NCI-H446 (cell line): ENCODE measurements at places on chromosomes 5 and 9.

DNA sequence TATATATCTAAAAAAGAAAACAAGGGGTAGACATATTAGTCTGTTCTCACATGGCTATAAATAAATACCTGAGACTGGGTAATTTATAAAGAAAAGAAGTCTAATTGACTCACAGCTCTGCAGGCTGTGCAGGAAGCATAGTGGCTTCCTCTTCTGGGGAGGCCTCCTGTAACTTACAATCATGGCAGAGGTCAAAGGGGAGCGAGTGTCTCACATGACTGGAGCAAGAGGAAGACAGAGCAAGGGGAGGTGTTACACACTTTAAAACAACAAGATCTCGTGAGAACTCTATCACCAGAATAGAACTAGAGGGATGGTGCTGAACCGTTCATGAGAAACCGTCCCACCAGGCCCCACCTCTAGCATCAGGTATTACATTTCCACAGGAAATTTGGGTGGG lies 616.8 kb downstream of the TLE4 start:
- DNase-seq = no peak

DNA sequence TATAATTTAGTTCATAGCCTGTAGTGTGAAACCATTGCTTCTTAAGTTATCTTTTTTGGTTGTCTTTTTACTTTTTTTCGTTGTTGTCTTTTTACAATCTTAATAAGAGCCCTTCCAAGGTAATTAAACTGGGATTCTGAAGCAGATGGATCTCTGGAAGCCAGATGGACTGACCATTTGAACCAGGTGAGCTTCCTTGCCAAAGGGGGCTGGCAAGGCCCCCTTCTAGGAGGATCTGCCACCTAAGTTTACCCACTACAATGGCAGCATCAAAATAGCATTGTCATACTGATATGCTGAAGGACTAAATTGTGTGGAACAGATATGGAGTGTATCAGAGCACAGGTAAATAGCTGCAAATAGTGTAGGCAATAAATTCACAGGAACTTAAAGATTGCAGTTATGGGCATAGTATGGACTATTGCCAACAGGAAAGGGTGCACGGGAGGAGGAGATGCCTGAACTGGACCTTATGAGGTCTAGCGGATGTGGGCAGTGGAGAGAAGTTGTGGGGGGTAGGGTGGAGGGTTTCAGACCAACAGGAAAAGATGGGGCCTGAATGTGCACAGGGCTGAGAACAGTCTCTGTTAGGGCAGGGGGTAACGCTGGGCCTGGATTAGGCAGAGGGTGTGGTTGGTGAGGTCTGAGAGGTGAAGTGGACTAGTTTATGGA lies 61.5 kb upstream of the CTXN3 start:
- no peak for DNase-seq

GRCh38 chr5:80569961-80570786 lies at the start of gene ANKRD34B:
TSS of gene ANKRD34B (minus strand) at chr5:80570280. CDS start at chr5:80560019, 10,261 bp downstream.
- no peak for DNase-seq

- DNase-seq = no peak
These were observed 362.8 kb downstream of the NPR3 start for GRCh38 chr5:33073881-33074327.

DNA sequence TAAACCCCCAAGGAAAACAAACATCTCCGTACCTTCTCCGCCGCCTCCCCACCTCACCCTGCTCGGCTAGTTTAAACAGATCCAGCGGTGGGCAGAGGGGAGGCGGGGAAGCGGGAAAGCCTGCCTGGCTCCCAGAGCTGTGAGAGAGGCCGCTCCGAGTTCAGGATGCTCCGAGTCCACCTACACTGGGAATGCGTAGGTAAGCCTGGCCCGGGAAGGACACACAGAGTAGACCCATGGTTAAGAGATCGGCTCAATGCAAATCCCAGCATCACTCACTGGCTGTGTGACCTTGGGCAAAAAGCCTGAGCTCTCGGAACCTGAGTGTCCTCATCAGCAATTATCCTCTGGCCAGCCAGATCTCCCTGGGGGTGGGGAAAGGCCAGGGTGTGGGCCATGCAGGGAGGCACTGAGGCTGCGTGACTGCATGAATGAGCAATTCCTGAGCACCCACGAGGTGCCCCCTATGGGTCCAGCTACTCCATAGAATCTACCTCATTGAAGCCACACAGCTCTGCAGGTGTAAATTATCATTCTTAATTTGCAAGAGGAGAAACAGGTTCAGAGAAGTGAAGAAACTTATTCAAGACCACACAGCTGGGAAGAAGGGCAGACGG lies 30.5 kb upstream of the LMX1B start:
- no peak for DNase-seq

DNA sequence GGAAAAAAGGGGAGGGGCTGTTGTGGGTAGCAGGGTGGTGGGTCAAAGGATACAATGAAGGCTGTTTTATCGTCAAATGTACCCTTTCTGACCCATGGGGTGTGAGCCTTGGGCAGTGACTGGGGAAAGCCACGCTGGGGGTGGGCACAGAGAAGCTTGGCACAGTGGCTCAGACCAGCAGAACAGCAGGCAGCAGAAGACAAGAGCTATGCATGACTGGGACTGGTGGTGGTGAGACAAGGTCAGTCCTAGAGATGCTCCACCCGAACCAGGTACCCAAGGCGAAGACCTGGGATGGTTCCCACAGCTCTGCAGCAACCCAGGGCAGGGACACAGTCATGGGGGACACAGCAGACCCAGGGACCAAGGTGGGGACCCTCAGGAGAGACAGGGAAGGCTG lies 38.3 kb downstream of the BICD2 start:
- no peak for DNase-seq

DNA sequence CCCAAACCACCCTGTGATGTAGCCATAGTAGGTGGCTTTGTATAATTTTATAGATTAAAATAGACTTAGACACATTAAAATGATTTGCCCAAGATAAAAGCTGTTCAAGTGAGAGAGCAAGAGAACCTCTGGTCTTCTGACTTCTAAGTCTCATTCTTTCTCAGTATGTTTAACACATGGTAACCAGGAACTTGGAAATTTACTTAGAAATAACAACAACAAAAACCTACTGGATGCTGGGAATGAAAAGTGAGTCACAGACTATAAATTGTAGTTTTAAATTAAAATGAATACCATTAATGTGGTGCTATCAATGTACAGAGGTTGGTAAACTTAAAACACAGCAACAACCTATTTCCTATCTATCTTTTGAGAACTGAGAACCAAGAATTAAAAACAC lies 30.4 kb downstream of the HMGCR start:
- DNase-seq = no peak

DNA sequence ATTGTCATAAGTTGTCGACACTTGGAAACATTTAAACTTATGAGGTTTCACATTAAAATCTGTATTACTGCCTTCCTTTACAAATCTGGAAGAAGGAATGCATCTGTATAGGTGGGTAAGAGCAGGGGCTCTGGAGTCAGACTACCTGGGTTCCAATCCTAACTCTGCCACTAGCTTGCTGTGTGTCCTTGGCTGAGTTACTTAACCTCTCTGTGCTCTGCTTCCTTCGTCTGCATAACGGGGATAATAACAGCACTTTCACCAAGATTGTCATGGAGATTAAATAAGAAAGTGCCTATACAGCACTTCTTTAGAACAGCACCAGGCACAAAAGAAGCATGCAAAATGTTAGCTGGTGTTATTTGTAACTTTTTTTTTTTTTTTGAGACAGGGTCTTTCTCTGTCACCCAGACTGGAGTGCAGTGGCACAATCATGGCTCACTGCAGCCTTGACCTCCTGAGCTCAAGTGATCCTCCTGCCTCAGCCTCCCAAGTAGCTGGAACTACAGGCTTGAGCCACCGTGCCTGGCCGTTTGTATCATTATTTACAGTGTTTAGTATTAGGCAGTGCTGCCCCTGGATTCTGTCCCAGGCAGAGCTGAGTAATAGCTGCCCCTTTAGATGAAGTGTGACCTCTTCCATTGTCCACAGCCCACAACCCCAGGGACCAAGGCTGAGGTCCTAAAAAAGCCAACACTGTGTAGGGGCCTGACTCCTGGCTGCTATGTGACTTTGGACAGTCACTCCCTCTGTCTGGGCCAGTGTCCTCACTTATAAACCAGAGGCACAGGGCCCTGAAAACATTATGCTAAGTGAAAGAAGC lies 25.4 kb upstream of the TTLL11 start:
- no peak for DNase-seq

GRCh38 chr9:114549697-114550330 lies 37.8 kb upstream of the ATP6V1G1 start:
- DNase-seq = no peak

GRCh38 chr5:74113927-74114326 lies 487.9 kb downstream of the ARHGEF28 start:
- no peak for DNase-seq

DNA sequence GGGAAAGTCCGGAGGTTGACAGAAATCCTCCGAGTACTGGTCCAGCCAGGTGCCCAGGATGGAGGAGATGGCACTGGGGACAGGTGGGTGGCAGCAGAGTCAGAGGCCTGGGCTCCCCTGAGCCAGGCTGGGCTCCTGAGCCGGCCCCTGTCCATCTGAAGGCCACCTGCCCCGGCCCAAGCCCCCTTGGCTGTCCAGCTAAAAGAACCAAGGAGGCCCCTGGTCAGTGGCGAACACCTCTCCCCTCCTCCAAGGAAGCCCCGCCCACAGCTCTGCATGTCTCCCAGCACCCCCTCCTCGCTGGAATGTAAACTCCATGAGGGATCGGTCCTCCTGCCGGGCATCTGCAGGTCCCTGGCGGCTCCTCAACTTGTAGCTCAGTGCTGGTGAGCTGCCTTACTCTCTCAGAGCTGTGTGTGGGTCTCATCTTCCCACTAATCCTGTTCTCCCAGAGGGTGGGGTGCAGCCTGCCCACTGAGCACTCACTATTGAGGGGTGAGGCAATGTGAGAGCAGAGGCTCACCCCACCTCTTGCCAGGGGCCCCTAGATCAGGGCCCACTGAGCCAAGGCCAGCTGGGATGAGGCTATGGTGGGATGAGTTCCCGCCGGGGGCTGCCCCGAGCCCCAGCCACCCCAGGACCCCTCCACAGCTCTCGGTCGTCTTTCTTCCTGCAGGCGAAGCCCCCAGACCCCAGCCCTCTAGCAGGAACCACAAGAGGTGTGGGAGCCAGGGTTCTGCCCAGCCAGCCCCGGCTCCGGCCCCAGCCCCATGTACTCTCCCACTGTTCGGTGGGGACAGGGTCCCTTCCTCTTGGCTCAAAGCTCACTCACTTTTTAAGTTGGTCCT lies 12.0 kb downstream of the RALGDS start:
- no peak for DNase-seq

DNA sequence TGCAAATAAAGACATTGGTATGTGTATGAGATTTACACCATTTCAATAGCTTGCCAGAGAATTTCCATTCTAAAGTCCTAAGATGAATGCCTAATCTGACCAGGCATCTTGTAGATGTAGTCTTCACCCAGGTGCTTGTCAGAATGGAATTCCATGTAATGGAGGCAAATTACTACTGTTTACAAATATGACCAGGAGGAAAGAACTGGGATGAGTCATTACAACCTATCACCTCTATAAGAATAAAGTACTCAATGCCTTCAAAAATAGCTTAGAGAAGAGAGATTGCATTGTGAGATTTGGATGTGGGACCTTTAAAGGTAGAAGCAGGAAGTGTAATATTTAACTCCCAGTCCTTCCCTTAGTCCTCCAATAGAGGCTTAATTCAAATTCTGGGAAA lies 507.0 kb upstream of the PTGER4 start:
- DNase-seq = no peak

GRCh38 chr9:135959814-135960213 lies 1.4 kb downstream of the UBAC1 start:
- no peak for DNase-seq

GRCh38 chr9:4691795-4692194 lies 12.4 kb downstream of the CDC37L1 start:
- no peak for DNase-seq

DNA sequence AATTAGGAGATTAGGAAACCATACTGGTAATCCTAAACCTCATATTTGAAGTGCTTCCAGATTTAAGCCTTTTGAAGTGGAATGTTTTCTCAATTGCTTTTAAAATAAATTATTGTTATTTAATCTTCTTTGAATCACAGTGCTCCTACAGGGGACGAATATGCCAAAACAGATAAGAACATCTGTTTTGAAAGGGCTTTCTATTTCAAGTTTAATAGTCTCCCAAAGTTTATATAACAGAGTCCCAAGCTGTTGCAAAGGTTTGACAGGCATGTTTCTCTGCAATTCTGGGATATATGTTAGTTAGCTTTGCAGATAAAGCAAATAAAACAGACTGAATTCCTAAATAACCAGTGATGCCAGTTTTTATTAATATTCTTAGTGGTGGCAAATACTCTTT lies 803.7 kb downstream of the TLE4 start:
- DNase-seq = no peak

DNA sequence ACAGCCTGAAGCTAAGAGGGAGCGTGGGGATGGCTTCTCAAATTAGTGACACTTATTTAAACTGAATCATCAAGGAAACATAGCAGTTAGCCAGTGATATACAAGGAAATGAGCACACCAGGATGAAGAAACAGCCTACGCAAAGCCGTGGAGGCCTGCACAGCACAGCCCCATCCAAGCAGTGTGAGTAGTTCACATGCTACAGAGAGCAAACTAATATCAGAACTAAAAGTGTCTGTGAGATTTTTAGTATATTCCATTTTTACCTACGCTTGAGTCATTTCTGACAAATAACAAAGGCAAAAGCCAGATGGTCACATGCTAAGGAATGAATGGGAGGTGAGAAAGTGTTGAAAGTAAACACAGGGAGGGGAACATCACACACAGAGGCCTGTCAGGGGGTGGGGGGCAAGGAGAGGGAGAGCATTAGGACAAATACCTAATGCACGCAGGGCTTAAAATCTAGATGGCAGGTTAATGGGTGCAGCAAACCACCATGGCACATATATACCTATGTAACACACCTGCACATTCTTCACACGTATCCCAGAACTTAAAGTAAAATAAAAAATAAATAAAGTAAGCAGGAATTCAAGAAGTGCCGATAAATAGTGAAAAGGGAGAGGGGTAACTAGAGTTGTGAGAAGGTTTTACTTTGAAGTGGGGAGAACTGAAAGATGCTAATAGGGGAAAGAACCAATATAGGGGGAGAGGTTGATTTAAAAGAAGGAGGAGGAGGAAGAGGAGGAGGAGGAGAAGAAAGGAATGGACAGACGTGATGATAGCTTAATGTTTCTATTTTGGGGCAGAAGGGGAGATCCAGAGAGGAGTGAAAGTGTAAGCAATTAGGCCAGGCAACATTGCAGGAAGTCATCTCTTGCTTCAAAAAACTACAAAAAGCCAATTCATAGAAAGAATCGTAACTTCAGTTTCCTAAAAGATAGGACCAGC lies 100.9 kb upstream of the PTGER4 start:
- DNase-seq = no peak

GRCh38 chr9:135502168-135502872 lies 1.8 kb downstream of the MRPS2 start:
- DNase-seq = no peak

GRCh38 chr9:130939405-130940026 lies 469 bp upstream of the FIBCD1 start:
- no peak for DNase-seq
